ENCODE measurements at places on chromosomes 12 and 14.

GRCh38 chr14:68727315-68728047 is 65.4 kb downstream of the ZFP36L1 start:
- DNase-seq: no peak

GRCh38 chr14:74203639-74204038 is 35.6 kb upstream of the VSX2 start:
- no peak for DNase-seq

- no peak for DNase-seq
Measured at GRCh38 chr12:99619389-99620158, 28.0 kb upstream of the GARIN6 start.

DNA sequence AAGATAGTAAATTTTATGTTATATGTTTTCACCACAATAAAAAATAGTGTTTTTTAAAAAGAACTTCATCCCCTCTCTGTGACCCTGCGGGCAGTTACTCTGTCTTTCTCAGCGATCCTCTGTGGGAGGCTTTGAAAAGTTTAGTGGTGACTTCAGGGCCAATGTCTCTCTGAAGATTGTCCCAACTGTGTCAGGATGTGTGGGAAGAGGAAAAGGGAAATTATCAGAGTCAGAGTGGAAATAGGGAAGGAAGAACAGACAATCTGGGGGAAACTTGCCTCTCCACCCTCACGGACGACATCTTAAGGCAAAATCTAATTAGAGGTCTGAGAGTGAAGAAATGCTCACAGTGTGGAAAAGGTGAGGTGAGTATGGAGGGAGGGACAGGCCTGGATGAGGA is 3.5 kb upstream of the OR10P1 start:
- DNase-seq: no peak

GRCh38 chr14:76810953-76811400 is 1.7 kb downstream of the ANGEL1 start:
- no peak for DNase-seq

- no peak for DNase-seq
Measured at GRCh38 chr12:98803468-98804209, 158.5 kb downstream of the APAF1 start.

DNA sequence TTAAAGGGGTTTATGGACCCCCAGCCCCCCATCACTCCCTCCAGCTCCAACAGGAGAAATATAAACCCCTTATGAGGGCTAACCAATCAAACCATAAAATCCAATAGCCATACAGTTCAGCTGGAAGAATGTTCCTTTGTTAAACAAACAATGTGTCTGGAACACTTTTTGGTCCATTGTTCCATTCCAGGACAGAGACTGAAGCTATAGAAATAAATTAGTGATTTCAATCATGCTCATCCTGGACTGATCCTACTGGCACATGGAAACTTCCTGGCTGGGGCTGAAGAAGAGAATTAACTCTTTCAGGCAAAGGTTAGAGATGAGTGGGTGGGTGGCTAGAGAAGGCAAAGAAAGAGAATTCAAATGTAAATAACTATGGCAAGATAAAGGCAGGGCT is 63.4 kb downstream of the ANO2 start:
- no peak for DNase-seq

DNA sequence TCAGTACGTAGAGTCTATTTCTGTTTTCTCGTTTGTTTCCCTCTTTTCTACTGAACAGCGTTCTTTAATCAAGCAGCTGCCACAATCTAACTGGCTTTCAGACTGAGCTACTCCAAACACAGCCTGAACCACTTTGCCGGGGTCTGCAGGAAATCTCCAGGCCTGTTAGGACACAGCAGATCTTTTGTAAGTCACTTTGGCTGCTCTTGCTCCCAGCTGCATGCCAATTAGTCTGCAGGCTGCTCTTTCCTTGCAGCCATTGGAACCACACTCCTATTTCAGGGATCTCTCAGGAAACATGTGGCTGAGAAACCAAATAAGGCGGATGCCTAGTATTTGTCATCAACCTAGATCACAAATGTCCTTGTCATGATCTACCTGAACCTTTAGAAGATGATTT is 73.6 kb downstream of the TMTC1 start:
- DNase-seq: no peak

GRCh38 chr12:57341275-57341990 is 89.4 kb downstream of the R3HDM2 start:
- DNase-seq: no peak

GRCh38 chr12:110102255-110102654 is 21.9 kb upstream of the IFT81 start:
- no peak for DNase-seq

- DNase-seq: no peak
Measured at GRCh38 chr14:60095231-60095630, 3.5 kb downstream of the PCNX4 start.

DNA sequence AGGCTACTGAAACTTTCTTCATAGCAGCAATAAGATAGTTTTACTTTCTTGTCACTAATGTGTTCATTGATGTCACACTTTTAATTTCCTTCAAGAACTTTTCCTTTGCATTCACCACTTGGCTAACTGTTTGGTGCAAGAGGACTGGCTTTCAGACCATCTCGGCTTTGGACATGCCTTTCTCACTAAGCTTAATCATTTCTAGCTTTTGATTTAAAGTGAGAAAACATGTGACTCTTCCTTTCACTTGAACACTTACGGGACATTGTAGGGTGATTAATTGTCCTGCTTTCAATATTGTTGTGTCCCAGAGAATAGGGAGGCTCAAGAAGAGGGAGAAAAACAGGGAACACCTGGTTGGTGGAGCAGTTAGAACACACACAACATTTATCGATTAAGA is 41.9 kb downstream of the IFNG start:
- DNase-seq: no peak

- no peak for DNase-seq
Measured at GRCh38 chr12:64175254-64175945, 46.7 kb downstream of the KICS2 start.

- DNase-seq: no peak
Measured at GRCh38 chr12:105741786-105742566, 396.8 kb downstream of the NUAK1 start.

- no peak for DNase-seq
Measured at GRCh38 chr12:68648179-68648578, 37.5 kb downstream of the RAP1B start.

- no peak for DNase-seq
Measured at GRCh38 chr14:65003394-65003793, 16.7 kb downstream of the FNTB start.

DNA sequence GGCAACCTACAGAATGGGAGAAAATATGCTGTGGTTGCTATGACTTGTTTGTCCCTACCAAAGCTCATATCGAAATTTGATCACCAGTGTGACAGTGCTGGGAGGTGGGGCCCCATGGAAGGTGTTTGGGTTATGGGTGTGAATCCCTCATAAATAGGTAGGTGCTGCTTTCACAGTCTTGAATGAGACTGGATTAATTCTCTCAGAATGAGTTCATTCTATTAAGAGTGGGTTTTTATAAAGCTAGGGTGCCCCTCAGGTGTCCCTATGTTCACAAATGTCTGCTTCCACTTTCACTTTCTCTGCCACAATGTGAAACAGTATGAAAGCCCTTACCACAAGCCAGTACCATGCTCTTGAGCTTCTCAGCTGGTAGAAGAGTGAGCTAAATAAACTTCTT is 133.5 kb downstream of the CPNE8 start:
- DNase-seq: no peak

DNA sequence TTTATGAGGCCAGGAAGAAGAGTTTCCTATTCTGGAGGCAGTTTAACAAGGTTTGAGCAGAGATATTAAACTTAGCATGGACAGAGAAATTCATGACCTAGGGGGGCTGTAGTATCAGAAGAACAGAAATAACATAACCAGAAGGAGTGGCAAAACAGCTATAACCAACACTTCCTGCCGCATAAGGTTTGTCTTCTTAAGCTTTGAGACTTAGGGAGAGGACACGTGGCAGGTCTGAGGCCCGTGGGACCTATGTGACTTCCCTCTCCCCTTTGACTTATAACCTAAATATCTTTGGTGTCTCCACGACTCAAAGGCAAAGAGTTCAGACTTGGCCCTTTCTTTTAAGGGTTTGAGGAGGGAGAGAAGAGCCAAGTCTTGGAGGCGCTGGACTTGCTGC is 119.1 kb upstream of the PZP start:
- DNase-seq: no peak

GRCh38 chr12:129847063-129847462 is 56.8 kb downstream of the TMEM132D start:
- DNase-seq: no peak

GRCh38 chr14:104085032-104085888 is at the start of gene ASPG:
ASPG (plus strand) TSS chr14:104085700; CDS start chr14:104085771, 71 bp downstream.
- no peak for DNase-seq

DNA sequence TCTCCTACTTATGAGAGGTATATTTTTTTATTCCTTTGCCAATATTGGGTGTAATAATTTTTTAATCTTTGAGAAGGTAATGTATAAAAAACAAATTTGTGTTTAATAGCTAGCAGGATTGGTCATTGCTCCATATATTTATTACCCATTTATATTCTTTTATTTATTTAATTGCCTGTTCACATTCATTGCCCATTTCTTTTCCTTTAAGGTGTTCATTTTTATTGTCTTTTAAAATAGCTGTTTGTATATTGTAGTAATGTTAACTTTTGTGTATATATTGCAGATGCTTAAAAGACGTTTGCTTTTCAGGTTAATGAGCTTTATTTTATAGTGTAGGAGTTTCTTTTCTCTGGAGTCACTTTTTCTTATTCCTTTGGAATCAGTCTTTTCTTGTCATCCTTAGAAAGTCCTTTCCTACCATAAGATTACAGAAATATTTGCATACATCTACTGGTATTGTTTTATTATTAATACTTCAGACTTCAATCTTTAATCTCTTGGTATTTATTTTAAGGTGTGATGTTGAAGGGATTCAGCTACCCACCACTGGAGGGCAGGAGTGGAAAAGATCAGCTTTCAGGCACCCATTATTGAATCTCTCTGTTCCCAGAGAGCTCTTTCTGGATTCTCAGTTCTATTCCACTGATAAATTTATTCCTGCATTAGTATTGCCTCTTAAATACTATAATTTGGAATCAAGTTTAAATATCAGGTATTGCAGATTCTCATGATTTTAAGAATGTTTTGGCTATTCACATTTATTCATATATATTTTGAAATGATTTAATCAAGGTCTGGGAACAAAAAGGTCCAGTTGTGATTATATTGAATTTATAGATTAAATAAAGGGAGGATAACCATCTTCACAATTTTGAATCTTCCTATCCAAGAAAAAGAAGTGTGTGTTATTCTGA is 17.3 kb downstream of the PPM1A start:
- no peak for DNase-seq

- no peak for DNase-seq
Measured at GRCh38 chr12:120905856-120906384, 1.8 kb upstream of the SPPL3 start.

DNA sequence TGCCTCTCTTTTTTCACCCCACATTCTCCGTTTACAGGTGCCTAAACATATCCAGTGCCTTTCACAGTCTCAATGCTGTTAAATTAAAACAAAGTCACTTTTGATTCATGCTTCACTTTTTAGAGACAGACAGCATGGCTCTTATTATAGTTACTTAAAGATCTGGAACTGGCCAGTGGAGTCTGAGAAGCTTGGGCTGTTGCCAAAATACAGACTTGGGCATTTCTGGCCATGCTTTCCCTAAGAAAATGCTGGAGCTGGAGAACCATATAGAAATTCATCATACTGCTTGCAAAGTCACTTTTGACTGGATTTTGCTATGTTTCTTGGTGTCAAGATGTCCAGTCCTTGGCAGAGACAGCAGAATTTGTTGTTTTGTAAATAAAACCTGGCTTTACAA is 12.2 kb upstream of the GPR68 start:
- DNase-seq: no peak

- no peak for DNase-seq
Measured at GRCh38 chr14:103326078-103326477, 8.0 kb upstream of the EIF5 start.

DNA sequence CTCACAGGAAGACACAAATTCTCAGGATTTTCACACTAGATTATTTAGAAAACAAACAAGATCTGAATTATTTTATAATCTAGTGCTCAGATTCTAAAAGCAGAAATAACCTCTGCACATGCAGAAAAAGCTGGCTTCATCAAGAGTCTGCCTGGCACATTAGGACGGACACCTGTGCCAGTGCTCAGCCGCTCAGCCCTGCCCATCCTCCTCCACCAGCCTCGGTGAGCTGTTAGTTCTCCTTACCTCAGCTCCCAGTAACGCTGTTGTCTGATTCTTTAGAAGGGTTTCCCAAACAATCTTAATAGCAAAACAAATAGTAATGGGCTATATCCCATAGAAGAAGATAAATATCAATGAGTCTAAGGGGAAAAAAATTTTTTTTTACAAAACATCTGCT is 27.7 kb downstream of the DUSP16 start:
- no peak for DNase-seq

- DNase-seq: no peak
Measured at GRCh38 chr14:53692451-53692850, 264.2 kb downstream of the BMP4 start.

- no peak for DNase-seq
Measured at GRCh38 chr14:53894456-53894855, 62.2 kb downstream of the BMP4 start.

DNA sequence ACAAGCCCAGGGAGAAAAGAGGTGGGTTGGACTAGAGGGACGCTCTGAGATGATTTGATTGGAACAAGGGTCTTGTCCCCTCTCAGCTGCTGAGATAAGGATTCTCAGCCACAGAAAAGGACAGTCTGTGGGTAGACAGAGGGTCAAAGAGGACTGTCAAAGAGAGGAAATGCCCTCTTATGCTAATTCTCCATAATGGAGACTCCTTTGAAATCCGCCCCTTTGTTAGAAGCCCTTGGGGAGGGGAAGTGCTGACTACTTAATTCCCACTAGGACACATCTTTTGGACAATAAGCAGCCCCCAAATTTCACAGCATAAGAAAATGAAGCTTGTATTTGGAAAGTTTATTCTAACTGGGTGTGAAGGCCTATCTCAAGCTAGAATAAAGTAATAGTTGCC is 176.6 kb downstream of the KTN1 start:
- DNase-seq: no peak

DNA sequence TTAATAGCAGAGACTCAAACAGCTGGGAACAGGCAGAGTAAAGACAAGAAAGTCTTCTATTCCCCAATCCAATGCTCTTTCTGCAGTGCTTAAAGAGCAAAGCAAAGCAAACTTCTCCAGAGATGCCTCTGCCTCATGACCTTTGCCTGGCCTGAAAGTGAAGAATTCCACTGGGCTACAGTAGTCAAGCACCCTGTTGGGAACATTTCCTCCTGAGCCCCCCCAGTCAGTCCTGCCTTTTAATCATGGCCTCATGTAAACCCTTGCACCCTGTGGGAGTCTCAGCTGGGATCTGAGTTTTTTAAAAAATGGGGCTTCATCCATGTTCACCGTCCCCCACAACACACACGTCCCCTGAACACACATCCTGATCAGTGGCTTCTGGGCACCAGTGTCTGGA is 62.7 kb upstream of the TSPAN11 start:
- no peak for DNase-seq
